Glutamatergic neuron (in vitro differentiated cells): ENCODE measurements at places on chromosomes 1 and 21. TPM values are rescaled to one million over a fixed set of nuclear protein-coding genes. Genes with fewer than 3 reads are reported as not detected.

ACKR1 gene
- 13.5 TPM for total RNA-seq

XPR1 gene
- 62.1 TPM for total RNA-seq

DNA sequence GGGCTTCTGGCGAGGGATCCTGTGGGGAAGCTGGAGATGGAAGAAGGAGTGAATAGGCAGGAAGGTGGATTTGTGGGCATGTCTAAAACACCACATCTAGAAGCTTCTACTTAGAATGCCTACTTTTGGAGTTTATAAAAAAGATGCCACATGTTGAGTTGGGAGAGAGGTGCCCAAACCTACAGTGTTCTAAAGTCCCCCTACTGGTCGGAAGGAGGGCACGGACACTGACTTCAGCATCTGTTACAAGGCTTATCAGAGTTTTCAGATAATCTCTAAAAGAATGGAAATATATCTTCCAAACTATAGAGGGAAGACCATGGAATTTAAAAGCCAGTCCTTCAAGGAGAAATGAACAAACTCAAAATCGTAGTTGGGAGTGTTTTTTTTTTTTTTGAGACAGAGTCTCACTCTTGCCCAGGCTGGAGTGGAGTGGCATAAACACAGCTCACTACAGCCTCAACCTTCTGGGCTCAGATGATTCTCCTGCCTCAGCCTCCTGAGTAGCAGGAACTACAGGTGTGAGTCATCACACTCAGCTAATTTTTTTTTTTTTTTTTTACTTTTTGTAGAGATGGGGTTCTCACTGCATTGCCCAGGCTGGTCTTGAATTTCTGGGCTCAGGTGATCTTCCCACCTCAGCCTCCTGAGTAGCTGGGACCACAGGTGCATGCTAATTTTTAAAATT lies 14.8 kb downstream of the IBA57 start:
- no peak overlapping the region for H3K4me3 ChIP-seq
- H3K27ac ChIP-seq = no peak overlapping the region
- H3K4me1 ChIP-seq = peaks cover 5% of the 10 kb centered on the region
- peaks cover 4% of the 10 kb centered on the region for H3K27me3 ChIP-seq
- no peaks in the 10 kb centered on the region for H3K36me3 ChIP-seq

DNA sequence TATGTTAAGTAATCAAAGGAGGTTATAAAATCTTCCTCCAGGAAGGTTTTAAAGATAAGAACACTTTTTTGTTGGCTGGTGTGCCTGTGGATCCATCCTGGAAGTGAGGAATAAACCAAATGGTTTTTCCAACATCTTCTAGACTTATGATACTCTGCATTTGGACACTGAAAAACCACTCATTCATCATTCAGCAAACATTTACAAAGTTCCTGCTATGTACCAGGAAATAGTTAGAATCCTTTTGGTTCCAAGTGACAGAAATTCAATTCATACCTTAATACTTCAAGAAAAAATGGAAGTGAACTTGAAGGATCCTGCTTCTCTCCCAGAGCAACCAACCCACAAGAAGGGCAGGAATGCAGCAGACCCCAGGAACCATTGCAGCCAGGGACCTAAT lies 39.6 kb upstream of the PIGC start:
- no peak for DNase-seq
- H3K27ac ChIP-seq = no peak overlapping the region
- H3K27me3 ChIP-seq = peaks cover 2% of the 10 kb centered on the region
- H3K36me3 ChIP-seq = no peaks in the 10 kb centered on the region
- H3K4me1 ChIP-seq = no peaks in the 10 kb centered on the region

- peaks cover 9% of the 10 kb centered on the region for H3K27me3 ChIP-seq
- no peak overlapping the region for H3K4me3 ChIP-seq
Measured at GRCh38 chr1:53678046-53678445, 60.9 kb downstream of the GLIS1 start.

- no peak for DNase-seq
- no peaks in the 10 kb centered on the region for H3K4me1 ChIP-seq
- no peaks in the 10 kb centered on the region for H3K27me3 ChIP-seq
- H3K27ac ChIP-seq = no peak overlapping the region
- H3K4me3 ChIP-seq = no peak overlapping the region
Measured at GRCh38 chr1:172414331-172414730, 6.2 kb upstream of the C1orf105 start.

- peak overlapping the region; percentile 83 for H3K4me3 ChIP-seq
- peaks cover 14% of the 10 kb centered on the region for H3K36me3 ChIP-seq
- H3K27ac ChIP-seq = no peak overlapping the region
- peaks cover 5% of the 10 kb centered on the region for H3K27me3 ChIP-seq
- DNase-seq = no peak
Measured at GRCh38 chr1:181190364-181191035, 102.0 kb downstream of the IER5 start.

DNA sequence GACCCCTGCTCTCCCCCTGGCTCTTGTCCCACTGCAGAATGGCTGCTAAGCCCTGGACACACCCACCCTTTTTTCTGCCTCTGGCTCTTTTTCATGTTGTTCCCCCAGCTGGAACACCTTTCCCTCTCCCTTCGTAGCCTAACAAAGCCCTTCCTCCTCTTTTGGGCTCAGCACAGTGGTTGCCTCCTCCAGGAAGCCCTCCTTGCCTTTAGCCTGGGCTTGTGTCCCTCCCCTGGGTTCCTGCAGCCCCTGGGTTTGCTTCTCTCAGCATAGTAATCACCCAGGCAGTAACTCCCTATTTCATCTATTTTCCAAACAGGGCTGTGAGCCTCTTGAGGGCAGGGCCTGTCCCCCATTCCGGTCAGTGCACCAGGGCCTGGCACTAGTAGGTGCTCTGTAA lies 19.8 kb upstream of the ACTL8 start:
- no peak overlapping the region for H3K4me3 ChIP-seq
- DNase-seq = no peak
- H3K27ac ChIP-seq = no peak overlapping the region
- no peaks in the 10 kb centered on the region for H3K4me1 ChIP-seq
- no peaks in the 10 kb centered on the region for H3K36me3 ChIP-seq

GRCh38 chr21:36747815-36748383 lies 49.0 kb downstream of the SIM2 start:
- H3K27me3 ChIP-seq = peaks cover 9% of the 10 kb centered on the region
- H3K4me3 ChIP-seq = peak overlapping the region; percentile 79

DNA sequence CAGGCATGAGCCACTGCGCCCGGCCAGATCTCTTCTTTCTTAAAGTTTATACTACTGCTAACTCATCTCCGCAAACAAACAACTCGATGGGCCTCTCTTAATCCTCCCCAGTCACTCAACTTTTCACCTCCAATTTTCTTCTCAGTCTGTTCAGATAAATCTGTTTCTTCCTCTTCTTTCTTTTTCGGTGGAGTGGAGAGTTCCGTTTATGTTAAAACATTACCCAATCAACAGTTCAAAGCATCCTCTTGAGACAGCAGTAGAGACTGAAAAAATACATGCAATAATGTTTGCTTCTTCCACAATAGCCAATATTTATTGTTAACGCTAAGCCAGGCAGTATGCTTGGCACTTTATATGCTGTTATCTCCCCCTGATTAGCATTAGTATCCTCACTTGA lies 1.4 kb upstream of the ANKRD13C start:
- no peak for DNase-seq
- H3K27me3 ChIP-seq = peaks cover 1% of the 10 kb centered on the region
- peaks cover 8% of the 10 kb centered on the region for H3K4me1 ChIP-seq
- no peak overlapping the region for H3K27ac ChIP-seq
- H3K4me3 ChIP-seq = peak overlapping the region; percentile 70
- H3K36me3 ChIP-seq = no peaks in the 10 kb centered on the region

GRCh38 chr1:24639881-24640280 lies 3.2 kb upstream of the SRRM1 start:
- H3K36me3 ChIP-seq = no peaks in the 10 kb centered on the region
- no peak for DNase-seq
- peaks cover 9% of the 10 kb centered on the region for H3K27me3 ChIP-seq

GRCh38 chr1:243587823-243588560 lies 262.1 kb downstream of the AKT3 start:
- peaks cover 2% of the 10 kb centered on the region for H3K27me3 ChIP-seq
- no peak overlapping the region for H3K27ac ChIP-seq
- no peak for DNase-seq
- H3K36me3 ChIP-seq = peaks cover 20% of the 10 kb centered on the region

GRCh38 chr21:38531591-38531990 lies 33.3 kb upstream of the ERG start:
- no peaks in the 10 kb centered on the region for H3K36me3 ChIP-seq
- H3K4me3 ChIP-seq = no peak overlapping the region
- no peaks in the 10 kb centered on the region for H3K4me1 ChIP-seq
- no peak overlapping the region for H3K27ac ChIP-seq

DNA sequence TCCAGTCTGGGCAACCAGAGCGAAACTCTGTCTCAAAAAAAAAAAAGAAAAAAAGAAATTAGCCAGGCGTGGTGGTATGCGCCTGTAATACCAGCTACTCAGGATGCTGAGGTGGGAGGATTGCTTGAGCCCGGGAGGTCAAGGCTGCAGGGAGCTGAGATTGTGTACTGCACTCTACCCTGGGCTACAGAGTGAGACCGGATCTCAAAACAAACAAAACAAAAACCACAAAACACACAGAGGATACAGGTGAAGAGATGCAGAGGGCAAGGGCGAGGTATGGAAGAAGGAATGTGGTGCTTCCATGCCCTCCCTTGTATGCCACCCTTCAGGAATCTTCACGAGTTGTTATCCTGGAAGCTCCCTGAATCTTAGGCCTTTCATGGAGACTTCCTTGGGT lies 68.5 kb downstream of the NDUFS5 start:
- DNase-seq = no peak
- H3K4me1 ChIP-seq = peaks cover 8% of the 10 kb centered on the region
- H3K27me3 ChIP-seq = peaks cover 6% of the 10 kb centered on the region
- no peak overlapping the region for H3K27ac ChIP-seq

DNA sequence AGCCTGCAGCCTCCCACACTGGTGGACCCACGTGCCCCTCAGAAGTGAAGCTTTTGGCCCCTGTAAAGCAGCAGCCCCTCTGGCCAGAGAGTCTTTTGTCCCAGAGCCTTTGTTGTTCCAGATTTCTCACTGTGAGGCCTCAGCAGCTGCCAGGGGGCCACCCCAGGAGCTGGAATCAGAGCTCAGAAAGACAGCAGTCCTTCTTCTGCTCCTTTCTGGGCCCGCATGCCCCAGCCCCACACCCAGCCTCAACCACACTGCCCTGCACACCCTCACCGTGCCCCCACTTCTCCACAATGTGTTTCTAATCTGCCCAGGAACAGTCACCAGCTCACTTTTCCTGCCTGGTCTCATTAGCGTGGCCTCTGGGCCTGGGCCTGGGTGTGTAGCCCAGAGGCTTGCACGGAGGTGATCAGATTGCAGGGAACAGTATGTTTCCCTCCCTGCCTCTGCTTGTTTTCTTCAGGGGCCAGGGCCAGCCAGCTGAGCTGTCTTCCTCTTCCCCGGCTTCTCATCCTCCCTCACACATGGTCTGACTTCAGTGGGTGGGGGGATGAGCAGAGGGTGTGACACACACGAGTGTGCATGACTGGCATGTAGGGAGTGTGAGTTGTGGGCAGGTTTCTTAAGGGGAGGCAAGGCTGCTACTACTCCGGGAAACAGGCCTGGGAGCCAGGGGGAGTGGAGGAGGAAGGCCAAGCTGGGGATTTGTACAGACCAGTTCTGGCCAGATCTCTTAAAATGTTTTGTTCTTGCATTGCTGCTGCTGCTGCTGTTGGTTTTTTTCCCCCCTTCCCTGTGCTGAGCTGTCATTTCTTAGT lies 82.5 kb upstream of the ZNF648 start:
- peaks cover 12% of the 10 kb centered on the region for H3K4me1 ChIP-seq
- H3K4me3 ChIP-seq = peak overlapping the region; percentile 38
- H3K36me3 ChIP-seq = no peaks in the 10 kb centered on the region

GRCh38 chr1:174243451-174244000 lies 84.2 kb downstream of the RABGAP1L start:
- no peak overlapping the region for H3K4me3 ChIP-seq
- no peaks in the 10 kb centered on the region for H3K36me3 ChIP-seq
- no peak overlapping the region for H3K27ac ChIP-seq
- DNase-seq = no peak
- no peaks in the 10 kb centered on the region for H3K4me1 ChIP-seq
- H3K27me3 ChIP-seq = no peaks in the 10 kb centered on the region

DNA sequence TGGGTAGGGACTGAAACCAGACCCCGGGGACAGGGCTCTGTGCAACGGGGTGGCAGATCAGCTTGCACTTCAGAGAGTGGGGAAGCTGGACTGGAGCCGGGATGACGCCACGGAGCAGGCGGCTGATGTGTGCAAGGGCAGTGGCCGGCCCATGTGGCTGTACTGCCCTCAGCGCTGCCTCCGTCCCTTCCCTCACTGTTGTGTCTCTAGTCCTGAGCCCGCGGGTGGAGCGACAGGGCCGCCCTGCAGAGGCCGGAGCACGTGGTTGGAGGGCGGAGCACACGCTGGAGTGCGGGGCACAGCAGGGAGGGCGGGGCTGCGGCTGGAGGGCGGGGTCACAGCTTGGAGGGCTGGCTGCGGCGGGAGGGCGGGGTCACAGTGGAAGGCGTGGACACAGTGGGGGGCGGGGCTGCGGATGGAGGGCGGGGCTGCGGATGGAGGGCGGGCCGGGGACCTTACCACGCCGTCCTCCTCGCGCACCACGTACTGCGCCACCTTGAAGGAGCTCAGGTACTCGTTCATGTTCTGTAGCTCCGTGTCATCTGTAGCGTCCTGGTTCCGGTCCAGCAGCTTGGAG lies 52.4 kb downstream of the CHD5 start:
- H3K27me3 ChIP-seq = peaks cover 2% of the 10 kb centered on the region
- peak; percentile 84 for DNase-seq
- no peak overlapping the region for H3K27ac ChIP-seq
- peaks cover 10% of the 10 kb centered on the region for H3K36me3 ChIP-seq
- peaks cover 2% of the 10 kb centered on the region for H3K4me1 ChIP-seq
- H3K4me3 ChIP-seq = no peak overlapping the region

DNA sequence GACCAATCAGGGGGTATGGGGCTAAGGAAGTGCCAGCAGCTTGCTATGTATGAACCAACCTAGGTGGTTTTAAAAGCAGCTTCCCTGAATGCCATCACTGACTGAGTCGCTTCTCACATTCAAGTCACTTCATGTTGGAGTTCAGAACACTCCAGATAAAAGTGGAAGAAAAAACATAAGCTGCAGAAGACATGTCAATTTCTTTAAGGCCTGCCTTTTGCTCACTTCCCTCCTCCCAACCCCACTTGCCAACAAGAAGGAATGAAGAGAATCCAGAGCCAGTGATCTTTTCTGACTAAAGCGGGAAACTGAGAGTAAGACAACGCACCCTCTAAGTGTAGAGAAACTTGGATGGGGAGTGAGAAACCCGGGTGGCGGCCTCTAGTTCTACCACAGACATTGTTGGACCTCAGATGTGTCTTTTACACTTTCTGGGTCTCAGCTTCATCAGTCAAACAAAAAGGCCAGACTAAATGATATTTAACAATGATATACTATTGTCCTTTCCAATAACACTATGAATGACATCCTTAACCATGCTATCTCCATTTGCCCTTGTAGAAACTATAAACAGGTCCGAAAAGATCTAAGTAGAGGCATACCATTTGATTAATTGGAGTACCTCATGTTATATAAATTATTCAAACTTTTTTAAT lies 54.1 kb downstream of the LUZP1 start:
- peaks cover 8% of the 10 kb centered on the region for H3K4me1 ChIP-seq
- H3K36me3 ChIP-seq = no peaks in the 10 kb centered on the region
- H3K4me3 ChIP-seq = no peak overlapping the region
- no peak overlapping the region for H3K27ac ChIP-seq
- peaks cover 4% of the 10 kb centered on the region for H3K27me3 ChIP-seq

GRCh38 chr1:222784916-222785315 lies 29.9 kb upstream of the DISP1 start:
- H3K4me3 ChIP-seq = no peak overlapping the region
- H3K4me1 ChIP-seq = no peaks in the 10 kb centered on the region
- DNase-seq = no peak
- H3K36me3 ChIP-seq = no peaks in the 10 kb centered on the region
